ENCODE measurements at places on chromosomes 2 and 18.

- no peak for DNase-seq
Measured at GRCh38 chr2:14678761-14679160, 46.2 kb downstream of the LRATD1 start.

DNA sequence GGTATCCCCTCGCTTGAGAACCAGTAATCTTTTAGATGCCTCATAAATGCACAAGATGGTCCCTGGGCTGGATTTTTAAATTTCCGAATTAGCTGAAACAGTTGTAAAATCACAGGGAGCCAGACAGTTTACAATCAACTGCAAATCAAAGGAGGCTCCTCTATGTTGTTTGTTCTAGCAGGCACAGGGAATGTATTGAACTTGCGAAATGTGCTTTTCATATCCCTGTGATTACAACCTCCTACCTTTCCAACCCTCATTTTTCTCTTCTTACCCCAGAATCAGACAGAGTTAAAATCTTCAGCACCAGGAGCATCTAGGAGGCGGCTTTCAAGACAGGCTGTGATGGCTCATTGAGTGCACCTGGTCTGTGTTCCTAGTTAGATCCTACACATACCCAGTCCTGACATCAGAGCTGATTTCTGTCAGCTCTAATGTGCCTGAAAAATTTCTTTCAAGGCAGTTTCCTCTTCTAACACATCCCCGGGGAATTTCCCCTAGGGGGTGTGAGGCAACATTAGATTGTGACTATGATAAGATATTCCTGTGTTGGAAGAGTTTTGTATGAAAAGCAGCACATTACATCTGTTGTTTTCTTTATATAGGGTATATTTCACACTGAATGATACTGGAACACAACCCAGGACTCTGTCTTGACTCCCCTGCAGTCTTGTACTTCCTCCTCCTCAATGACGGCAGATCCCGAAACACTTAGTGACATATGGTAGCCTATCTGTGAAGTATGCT lies 17.9 kb upstream of the CAVIN2 start:
- no peak for DNase-seq

GRCh38 chr18:10261344-10262276 lies 192.8 kb upstream of the APCDD1 start:
- DNase-seq: no peak

- no peak for DNase-seq
Measured at GRCh38 chr2:72182547-72182946, 34.9 kb upstream of the CYP26B1 start.

- DNase-seq: no peak
Measured at GRCh38 chr2:141844231-141844630, 286.6 kb downstream of the LRP1B start.

DNA sequence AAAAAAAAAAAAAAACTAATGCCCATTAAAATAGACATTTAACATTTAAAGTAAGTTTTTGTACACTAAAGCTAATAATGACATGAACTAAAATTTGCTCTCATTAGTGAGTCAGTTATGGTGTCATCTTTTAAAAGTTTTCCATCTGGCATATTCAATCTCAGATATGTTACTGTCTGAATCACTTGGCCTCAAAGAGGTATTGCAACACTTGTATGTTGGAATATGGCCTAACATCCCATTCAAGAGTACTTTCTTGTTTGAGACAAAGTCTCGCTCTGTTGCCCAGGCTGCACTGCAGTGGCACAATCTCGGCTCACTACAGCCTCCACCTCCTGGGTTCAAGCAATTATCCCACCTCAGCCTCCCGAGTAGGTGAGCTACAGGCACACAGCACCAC lies 169.7 kb downstream of the TMEM163 start:
- no peak for DNase-seq

DNA sequence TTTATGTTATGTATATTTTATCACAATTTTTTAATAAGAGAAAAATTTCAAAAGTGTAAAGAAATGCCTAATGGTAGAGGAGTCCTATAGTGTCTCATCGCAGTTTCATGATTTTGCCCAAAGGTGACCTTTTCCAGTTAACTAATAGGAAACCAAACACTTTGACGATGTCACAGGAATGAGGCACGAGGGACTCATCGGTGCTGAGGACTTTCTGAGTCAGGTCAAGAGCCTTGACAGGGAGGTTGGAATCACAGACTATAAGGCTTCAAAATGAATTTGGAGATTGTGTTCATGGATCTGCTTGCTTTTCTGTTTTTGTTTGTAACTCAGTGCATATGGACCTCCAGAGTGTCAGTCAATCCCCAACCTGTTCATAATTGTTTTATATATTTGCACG lies 15.1 kb upstream of the RTTN start:
- no peak for DNase-seq

DNA sequence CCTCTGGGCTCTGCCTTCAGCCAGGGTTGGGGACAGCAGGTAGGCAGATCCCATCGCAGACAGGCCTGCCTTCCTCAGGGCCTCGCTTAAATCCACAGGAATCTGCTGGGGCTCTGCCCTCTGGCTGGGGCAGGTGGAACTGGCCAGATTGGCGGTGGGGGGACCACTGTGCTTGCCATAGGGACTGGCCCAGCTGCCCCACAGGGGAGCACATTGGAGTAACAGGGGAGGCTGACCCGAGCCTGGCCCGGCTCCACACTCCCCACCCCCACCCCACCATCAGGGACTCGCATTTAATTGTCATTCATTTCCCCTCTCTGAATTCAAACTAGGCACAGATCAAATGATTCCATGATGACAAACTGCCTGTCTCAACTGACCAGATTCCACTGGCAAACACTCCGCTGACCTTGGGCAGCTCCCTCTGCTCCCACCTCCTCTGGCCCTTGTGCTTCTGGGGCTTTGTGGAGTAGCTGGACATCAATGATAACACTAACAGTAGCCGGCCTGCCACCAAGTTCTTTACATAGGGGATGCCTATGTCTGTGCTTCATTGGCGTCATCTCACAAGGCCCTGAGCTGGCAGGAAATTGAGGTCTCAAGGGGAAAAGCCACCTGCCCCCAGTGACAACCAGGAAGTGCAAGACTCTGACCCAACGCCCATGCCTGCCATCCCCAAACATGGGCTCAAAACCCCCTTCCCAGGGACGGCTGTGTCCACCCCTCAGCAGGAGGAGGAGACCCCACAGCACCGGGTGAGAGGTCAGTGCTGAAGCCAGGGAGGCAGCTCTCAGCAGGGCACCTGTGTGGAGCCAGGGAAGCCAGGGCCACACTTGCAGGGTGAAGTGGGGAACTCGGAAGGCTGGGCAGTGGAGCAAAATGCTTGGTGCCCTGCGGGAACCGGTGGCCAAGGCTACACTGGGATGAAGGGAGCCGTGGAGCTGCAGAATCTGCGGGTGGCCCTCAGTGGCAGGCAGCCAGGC lies 2.1 kb upstream of the B3GNT7 start:
- peak; percentile 40 for DNase-seq

DNA sequence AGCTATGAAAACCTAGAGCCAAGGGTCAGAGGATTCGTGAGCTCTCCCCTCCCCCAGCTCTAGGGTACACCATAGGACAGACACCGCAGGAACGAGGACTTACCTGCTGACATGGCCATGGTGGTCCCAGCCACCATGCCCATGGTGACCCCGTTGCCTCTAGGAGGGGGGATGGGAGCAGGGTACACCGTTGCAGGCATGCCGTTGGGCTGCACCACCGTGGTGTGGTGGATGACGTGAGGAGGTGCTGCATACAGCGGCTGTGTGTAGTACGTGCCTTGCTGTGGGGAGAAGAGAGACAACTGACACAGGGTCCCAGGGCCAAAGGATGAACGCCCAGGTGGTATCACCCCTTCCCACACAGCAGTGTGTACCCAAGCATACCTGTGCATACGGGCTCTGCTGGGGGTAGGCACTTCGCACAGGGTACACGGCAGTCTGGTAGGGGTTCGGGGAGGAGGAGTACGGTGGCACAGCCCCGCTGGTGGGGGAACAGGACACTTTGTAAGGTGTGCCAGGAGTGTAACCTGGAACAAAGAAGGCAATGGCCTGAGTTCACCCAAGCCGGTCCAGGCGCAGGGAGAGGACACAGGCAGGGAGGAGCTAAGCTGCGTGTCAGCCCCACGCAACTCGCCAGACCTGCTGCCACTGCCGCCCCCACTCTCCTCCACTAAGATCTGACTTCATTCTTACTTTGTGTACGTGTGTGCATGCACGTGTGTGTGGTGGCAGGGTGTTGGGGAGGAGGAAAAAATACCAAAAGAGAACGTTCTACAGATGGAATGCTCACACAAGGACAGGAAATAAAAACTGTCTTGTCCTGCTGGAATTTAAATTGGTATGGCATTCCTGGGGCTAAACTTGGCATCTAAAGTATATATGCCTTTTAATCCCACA lies 37.8 kb downstream of the FAM168B start:
- DNase-seq: no peak

DNA sequence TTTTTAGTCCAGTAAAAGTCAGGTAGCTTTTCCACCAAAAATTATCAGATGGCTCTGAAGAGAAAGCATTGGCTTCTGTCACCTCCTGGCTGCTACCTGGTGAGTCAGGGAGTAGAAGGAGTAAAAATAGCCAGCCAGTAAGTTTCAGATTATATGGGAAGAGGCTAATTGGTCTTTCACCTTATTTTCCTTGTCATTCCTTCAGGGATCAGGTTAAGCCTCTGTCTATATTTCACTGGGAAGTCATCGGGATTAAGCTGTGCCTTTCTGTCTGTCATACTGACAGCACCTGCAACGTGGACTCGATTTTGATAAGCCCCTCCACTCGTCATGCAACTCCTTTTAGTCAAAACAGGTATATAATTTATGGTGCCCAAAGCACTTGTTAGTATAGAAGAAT lies 380.7 kb upstream of the CELF4 start:
- no peak for DNase-seq

DNA sequence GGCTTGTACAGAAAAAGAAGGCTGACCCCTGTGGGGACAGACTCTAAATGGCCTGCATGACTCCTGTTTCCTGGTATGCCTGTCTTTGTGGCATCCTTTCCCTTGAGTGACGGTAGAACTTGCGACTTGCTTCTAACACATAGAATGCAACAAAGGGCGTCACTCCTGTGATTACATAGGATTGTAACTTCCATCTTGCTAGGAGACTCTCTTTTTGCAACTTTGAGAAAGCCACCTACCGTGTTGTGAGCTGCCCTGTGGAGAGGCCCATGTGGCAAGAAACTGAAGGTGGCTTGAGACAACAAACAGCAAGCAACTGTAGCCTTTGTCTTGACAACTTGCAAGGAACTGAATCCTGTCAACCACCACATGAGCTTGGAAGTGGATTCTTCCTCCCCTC lies 46.5 kb downstream of the THNSL2 start:
- DNase-seq: no peak

DNA sequence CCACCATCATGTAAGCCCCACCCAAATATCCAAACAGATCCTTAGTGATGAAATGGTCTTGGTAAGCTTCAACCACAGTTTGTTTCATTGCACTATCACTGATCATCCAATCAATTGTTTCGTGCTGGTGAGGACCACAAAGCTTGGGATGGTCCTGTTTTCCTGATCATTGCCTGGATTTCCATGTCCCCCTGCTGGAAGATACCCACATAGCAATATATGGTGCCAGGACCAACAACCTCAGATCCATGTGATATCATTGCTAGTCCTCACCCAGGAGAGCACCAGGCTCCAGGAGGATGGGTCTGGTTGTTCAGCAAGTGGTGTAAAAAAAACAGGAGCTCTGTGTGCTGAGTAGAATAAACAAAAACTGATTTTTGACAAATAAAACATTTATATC lies 206.5 kb upstream of the SH3BP4 start:
- DNase-seq: no peak

GRCh38 chr2:172446474-172447063 lies 19.2 kb downstream of the ITGA6 start:
- no peak for DNase-seq

GRCh38 chr2:190879474-190880377 lies 895 bp upstream of the GLS start:
- DNase-seq: peak; percentile 21

GRCh38 chr18:5158172-5158571 lies 38.9 kb downstream of the AKAIN1 start:
- DNase-seq: no peak

DNA sequence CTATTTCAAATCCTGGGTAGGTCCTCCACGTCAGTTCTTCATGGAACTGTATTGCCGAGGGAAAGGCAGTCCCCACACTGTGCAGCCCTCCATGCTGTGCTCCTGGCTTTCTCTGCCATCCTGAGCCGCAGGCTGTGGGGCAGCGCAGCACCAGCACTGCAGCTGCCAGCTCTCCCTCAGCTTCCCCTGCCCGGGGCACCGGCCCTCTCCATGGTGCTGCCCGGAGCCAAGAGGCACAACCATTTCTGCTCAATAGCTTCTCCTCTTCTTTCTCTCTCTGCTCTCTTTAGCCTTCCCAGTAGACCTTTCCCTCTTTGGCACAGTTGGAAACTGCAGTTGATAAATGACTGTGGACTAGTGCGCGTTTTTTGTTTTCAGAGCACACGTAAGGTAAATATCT lies 12.1 kb downstream of the ANKRD23 start:
- DNase-seq: no peak

DNA sequence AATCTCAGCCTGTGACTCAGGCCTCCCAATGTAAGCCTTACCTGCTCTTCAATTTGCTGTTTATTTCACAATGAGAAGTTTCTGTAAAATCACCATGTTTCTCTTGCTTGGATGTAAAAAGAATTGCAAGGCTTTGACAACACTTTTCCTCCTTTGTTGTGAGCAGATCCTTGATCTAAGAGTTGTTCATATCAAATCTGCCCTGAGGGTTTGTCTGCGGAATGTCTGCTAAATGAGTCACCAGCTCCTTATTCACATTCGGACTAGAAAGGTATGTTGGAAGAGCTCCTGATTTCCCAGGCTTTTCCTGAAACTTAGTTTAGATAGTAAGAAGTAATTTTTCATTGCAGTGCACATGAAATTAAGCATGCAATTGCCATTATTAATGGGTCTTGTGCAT lies 268.2 kb upstream of the TCF4 start:
- no peak for DNase-seq

DNA sequence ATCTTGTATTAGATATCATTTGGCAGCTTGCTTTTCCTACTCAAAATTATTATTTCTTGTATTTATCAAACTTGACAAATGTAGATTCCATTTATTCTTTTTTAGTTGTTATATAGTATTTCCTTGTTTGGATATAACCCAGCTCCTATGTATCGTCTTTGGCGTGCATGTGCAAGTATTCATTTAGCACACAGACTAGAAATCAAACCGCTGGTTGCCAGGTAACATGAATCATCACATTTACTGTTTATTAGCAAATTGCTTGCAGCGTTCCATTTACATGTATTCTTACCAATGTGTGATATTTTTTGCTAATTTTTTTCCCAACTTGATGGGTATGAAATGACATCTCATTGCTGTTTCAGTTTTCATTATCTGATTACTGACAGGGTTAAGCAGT lies 2089.7 kb upstream of the CELF4 start:
- no peak for DNase-seq

Data from stimulated activated CD8-positive, alpha-beta memory T cell treated with anti-CD3 and anti-CD28 coated beads, Interleukin-15, amount 100 ng/mL, for 4 hours (primary cell).